ENCODE measurements at places on chromosomes 12 and 14. TPM values are rescaled to one million over a fixed set of nuclear protein-coding genes. Genes with fewer than 3 reads are reported as not detected.

DNA sequence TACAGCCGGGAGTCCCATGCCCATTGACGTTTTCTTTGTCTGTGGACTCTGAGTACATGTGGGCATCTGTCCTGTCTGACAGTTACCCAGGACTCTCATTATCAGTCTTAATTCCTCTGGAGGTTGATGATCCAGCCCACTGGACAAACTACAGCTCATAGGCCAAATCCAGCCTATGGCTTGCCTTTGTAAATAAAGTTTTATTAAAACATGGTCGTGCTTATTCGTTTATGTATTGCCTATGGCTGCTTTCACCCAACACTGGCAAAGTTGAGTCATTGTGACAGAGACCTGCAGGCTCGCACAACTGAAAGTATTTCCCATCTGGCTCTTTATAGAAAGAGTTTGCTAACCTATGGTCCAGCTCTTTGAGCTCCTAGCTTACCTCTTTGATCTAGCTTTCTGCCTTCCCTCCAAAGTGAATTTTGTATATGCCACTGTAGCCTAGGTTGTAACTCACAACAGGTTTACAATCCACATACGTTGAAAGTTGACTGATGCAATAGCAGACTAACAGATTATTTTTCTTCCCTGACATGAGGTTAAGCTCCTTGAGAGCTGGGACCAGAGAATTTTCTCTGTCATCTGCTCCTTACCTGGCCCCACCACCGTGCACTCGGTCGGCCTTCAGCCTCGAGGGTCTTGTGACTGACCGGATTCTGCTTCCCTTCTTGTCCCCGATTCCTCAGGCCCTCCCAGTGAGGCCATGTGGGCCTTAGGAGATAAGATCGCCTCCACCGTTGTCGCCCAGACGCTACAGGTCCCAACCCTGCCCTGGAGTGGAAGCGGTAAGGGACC, 57.3 kb downstream of the ACACB start:
- DNase-seq = no peak

GRCh38 chr12:1529862-1530591, 64.4 kb downstream of the FBXL14 start:
- DNase-seq = no peak

- DNase-seq = no peak
Observed at GRCh38 chr12:62263966-62264365, 3.8 kb downstream of the USP15 start.

The KCNK13 gene
- total RNA-seq = 2.6 TPM

The GRIP1 gene
- 21.0 TPM for total RNA-seq

All from left cardiac atrium (tissue), 4 donors.